Activated CD8-positive, alpha-beta memory T cell treated with anti-CD3 and anti-CD28 coated beads, Interleukin-2, amount 10 ng/mL, durations not matched to agents 7 days and 5 days (primary cell): ENCODE measurements at places on chromosomes 12 and 14. TPM values are rescaled to one million over a fixed set of nuclear protein-coding genes. Genes with fewer than 3 reads are reported as not detected.
A peak's percentile ranks its signal among the peaks of the same experiment; 100 is the strongest.

Gene SYT10
- total RNA-seq = not detected

Gene CLEC4C
- not detected for total RNA-seq

Gene UBE3B
- total RNA-seq = 39.0 TPM

Gene IL26
- not detected for total RNA-seq

Gene C3AR1
- 10.7 TPM for total RNA-seq

DNA sequence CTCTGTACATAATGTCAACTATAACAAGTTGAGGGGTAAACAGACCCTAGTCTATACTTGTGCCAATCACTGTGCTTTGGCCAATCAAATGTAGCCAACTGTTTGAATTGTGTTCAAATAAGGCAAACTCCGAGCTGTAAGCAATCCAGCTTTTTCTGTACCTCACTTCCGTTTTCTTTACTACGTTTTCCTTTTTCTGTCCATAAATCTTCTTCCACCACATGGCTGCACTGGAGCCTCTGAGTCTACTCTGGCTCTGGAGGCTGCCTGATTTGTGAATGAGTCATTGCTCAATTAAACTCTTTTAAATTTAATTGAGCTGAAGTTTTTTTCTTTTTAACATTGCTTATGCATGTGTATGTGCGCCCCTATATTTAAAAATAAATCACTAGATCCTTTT is 29.7 kb downstream of the CLEC1A start:
- H3K27ac ChIP-seq = no peak overlapping the region
- no peak for DNase-seq

DNA sequence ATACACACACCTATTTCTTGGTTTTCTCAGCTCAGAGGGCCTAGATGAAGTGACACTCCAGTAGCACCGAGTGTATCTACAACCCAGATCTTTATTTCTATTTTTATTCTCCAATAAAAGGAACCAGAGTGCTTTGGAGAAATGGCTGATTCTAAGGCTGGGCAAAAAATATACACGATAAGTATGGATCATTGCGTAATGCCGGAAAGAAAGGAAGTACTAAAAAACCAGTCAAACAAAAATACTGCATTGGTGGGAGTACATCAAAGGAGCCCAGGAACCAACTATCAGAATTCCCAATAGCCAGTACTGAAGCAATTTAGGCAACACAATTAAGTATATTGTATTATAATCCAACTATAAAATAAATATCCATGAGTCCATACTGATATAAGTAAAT is 400.9 kb upstream of the CCDC196 start:
- H3K4me1 ChIP-seq = no peaks in the 10 kb centered on the region
- peaks cover 42% of the 10 kb centered on the region for H3K27me3 ChIP-seq
- DNase-seq = no peak
- no peaks in the 10 kb centered on the region for H3K36me3 ChIP-seq
- H3K27ac ChIP-seq = no peak overlapping the region

DNA sequence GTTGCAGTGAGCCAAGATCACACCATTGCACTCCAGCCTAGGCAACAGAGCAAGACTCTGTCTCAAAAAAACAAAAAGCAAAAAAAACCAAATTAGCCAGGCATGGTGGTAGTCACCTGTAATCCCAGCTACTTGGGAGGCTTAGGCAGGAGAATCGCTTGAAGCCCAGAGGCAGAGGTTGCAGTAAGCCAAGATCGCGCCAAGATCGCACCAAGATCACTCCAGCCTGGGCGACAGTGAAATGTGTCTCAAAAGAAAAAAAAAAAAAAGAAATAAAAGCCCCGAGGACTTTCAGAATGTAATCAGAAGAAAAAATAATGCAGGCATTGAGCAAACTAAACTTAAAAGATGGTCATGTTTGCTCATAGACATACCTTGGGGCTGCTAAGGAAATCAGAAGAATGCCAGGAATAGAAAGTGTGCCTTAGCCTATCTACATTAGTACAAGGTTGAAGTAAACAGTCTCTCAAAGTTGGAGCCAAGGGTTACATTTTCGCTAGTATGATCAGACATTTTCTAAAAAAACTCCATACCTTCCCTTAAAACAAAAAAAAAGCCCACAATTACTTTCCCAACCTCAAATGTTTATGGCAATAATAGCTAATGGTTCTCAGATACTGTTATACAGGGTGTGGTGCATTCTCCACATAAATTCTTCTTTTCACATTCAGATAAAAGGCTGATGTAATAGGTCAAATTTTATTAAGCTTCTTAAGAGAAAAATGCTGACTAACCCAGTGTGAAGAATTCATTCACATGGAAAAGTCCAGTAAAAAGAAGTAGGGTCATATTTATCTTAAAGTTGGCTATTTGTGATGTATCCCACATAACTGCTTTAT is 15.8 kb downstream of the DTD2 start:
- no peak overlapping the region for H3K4me3 ChIP-seq
- no peaks in the 10 kb centered on the region for H3K4me1 ChIP-seq
- no peak overlapping the region for H3K27ac ChIP-seq
- H3K27me3 ChIP-seq = no peaks in the 10 kb centered on the region
- H3K36me3 ChIP-seq = peaks cover 17% of the 10 kb centered on the region
- no peak for DNase-seq

DNA sequence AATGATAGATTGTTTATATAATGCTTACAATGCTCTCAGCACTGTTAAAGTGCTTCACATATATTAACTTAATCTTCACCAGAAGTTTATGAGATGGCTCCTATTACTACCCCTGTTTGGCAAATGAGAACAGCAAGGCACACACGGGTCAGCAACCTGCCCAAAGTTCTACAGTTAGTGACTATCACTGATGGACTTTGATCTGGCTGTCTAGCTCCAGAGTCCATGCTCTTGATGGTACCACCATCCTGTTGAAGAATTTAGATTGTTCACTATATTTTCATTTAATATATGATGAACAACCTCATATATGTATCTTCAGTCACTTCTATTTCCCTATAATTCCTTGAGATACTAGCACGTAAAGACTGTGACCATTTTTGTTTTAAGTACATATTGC is 10.6 kb downstream of the GLIPR1 start:
- H3K4me3 ChIP-seq = no peak overlapping the region
- DNase-seq = no peak
- no peak overlapping the region for H3K27ac ChIP-seq
- H3K27me3 ChIP-seq = no peaks in the 10 kb centered on the region

DNA sequence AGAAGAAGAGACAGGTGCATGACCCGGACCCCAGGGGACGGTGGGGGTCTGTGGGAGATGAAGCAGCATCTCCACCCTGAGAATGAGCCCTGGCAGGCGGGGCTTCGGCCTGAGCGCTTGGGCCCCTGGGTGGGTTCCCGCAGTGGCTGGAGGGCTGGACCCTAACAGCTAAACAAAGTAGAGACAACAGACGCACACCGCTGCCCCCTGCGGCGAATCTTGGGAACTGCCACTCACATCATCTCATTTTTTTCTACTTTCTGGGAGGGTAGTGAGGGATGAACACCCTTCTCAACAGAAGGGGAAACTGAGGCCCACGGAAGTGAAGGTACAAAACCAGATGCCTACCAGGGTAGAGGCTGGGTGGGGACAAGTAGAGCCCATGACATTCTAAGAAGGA is 104.7 kb downstream of the RFLNA start:
- no peak overlapping the region for H3K27ac ChIP-seq
- H3K4me1 ChIP-seq = no peaks in the 10 kb centered on the region
- no peaks in the 10 kb centered on the region for H3K36me3 ChIP-seq
- no peaks in the 10 kb centered on the region for H3K27me3 ChIP-seq

GRCh38 chr14:24390701-24391468 is 7.9 kb upstream of the NYNRIN start:
- H3K4me3 ChIP-seq = no peak overlapping the region
- H3K27ac ChIP-seq = no peak overlapping the region
- peaks cover 50% of the 10 kb centered on the region for H3K27me3 ChIP-seq
- no peaks in the 10 kb centered on the region for H3K36me3 ChIP-seq
- H3K4me1 ChIP-seq = peaks cover 5% of the 10 kb centered on the region
- DNase-seq = no peak

- H3K4me1 ChIP-seq = peaks cover 3% of the 10 kb centered on the region
- H3K27ac ChIP-seq = no peak overlapping the region
- H3K36me3 ChIP-seq = no peaks in the 10 kb centered on the region
- no peak for DNase-seq
- H3K27me3 ChIP-seq = no peaks in the 10 kb centered on the region
These were observed 87.2 kb upstream of the FGD4 start for GRCh38 chr12:32312049-32312670.

DNA sequence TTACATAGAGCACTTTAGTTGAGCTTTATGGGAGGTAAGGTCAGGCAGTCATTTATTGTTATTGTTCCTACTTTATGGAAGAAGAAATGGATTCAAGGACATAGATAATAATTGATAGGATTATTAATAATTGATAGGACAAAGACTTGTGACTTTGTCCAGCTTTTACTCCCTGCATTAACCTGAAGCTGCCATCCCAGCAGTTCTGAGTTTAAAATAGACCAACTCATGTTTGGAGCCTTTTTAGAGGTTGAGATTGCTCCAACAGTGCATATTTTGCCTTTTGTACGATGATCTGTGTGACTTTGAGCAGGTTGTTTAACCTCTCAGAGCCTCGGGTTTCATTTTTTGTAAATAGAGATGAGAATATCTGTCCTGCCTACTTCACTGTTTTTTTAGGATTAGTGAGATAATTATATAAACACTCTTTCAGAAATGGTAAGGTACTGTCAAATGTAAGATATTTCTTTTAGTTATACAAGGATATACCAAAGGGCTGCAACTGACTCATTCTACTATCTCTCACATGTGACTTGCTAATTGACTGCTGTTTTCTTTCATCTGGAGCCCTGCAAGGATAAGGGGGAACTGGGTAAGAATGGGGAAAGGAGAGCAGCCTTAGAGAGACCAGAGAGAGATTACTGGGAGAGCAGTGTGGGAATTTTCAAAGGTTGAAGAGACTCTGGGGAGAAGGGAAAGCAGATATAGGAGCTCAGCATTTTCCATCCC is 15.3 kb downstream of the WDR20 start:
- no peak overlapping the region for H3K4me3 ChIP-seq
- H3K4me1 ChIP-seq = peaks cover 8% of the 10 kb centered on the region
- no peak overlapping the region for H3K27ac ChIP-seq
- DNase-seq = no peak
- no peaks in the 10 kb centered on the region for H3K27me3 ChIP-seq

DNA sequence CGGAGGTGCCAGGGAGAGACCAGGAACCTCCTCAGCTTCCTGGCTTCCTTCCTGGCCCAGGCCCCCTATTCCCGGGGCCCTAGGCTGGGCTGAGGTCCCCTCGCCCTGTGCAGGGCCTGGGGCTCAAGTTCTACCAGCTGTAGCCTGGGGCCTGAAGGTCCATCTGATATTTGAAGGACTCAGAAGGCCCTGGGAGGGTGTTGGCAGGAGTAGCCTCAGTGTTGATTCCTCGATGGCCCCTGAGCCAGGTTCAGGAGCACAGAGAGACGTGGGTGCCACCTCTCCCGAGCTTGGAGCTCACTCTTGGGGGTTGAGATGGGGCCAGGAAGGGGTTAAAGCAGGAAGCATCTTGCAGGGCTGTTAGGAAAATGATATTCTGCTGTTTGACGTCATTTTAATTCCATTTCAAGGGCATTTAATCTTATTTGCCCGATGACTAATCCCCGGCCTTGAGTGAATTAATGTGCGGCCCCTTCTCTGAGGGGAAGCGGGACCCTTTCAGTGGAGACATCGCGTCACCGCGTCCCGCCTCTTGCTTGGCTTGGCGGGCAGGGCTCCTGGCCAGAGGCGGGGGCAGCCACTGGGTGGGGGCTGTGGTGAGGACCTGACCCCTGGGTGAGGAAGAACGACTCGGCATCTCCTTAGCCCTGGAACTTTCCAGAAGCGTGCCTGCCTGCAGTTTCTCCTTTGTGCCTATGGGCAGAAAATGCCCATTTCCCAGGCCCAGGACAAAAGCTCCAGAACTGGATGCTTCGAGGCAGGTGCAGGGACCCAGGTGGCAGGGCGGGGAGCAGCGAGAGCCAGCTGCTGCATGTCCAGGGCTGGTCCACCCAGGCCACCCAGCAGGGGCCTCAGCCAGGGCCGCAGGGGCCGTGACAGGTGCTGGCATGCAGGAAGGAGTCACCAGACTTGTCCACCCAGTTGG is 158.3 kb downstream of the KIF26A start:
- H3K4me1 ChIP-seq = peaks cover 2% of the 10 kb centered on the region
- no peak overlapping the region for H3K4me3 ChIP-seq
- no peak for DNase-seq
- peaks cover 3% of the 10 kb centered on the region for H3K36me3 ChIP-seq
- H3K27me3 ChIP-seq = no peaks in the 10 kb centered on the region

DNA sequence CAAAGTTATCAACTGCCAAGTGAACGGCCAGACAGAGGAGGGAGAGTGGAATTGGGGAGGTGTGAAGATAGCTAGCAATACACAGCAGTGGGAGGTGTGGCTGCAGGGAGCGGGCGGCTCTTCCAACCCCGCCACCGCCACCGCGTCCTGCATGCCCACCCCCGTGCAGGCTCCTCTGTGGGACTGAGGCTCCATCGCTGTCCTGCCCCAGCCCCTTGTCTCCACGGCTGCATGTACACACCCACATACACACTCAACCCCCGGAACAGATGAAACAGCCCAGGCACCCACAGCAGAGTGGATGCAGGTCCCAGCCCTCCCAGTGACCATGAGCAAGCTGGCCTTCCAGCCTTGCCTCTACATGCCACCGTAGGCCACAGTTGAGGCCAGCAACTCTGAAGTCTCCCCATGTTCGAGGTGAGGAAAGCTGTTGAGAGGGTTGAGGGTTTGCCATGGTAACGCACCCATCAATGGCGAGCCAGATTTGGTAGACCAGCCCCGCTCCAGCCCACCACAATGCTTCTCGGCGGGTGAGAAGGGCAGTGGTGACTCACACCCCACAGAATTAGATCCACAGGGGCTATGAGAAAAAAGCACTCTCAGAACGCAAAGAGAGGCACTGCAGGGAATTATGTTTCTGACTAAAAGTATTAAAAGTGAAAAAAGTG is 39.3 kb downstream of the PITPNM2 start:
- no peak overlapping the region for H3K4me3 ChIP-seq
- peak; percentile 52 for DNase-seq
- no peaks in the 10 kb centered on the region for H3K27me3 ChIP-seq
- H3K4me1 ChIP-seq = peaks cover 31% of the 10 kb centered on the region

DNA sequence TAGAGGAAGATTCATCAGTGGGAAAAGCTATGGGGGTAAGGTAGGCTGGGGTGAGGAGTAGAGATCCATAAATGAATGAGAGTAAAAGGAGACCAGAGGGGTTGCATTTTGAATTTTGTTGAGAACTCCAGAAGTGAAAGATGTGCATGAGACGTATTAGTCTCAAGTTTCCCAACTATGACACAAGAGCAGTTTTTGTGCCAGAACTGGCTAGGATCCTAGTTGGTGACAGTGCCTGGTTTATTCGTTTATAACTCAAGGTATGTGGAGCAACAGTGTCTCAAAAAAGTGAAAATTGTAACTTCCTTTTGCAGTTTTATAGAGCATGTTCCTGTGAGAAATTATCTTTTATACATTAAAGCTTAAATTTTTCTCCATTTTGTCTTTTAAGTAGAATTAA is 377.0 kb downstream of the NPAS3 start:
- H3K27ac ChIP-seq = no peak overlapping the region
- no peaks in the 10 kb centered on the region for H3K27me3 ChIP-seq
- H3K4me3 ChIP-seq = no peak overlapping the region

- no peaks in the 10 kb centered on the region for H3K4me1 ChIP-seq
- H3K27ac ChIP-seq = no peak overlapping the region
- peak; percentile 48 for DNase-seq
- peaks cover 13% of the 10 kb centered on the region for H3K27me3 ChIP-seq
These were observed 33.4 kb upstream of the SYNDIG1L start for GRCh38 chr14:74459289-74459946.
